ENCODE measurements at places on chromosomes 13 and 19.

DNA sequence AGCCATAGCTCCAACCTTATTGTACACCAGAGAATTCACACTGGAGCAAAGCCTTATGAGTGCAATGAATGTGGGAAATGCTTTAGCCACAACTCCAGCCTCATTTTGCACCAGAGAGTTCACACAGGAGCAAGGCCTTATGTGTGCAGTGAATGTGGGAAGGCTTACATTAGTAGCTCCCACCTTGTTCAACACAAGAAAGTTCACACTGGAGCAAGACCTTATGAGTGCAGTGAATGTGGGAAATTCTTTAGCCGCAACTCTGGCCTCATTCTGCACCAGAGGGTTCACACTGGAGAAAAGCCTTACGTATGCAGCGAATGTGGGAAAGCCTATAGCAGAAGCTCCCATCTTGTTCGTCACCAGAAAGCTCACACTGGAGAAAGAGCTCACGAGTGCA lies 5.9 kb upstream of the TRAPPC2B start:
- ATAC-seq, result no peak
- no peak overlapping the region for H3K4me3 ChIP-seq
- H3K27me3 ChIP-seq, result no peaks in the 10 kb centered on the region
- H3K27ac ChIP-seq, result no peak overlapping the region
- H3K36me3 ChIP-seq, result peaks cover 56% of the 10 kb centered on the region
- peaks cover 14% of the 10 kb centered on the region for H3K4me1 ChIP-seq

DNA sequence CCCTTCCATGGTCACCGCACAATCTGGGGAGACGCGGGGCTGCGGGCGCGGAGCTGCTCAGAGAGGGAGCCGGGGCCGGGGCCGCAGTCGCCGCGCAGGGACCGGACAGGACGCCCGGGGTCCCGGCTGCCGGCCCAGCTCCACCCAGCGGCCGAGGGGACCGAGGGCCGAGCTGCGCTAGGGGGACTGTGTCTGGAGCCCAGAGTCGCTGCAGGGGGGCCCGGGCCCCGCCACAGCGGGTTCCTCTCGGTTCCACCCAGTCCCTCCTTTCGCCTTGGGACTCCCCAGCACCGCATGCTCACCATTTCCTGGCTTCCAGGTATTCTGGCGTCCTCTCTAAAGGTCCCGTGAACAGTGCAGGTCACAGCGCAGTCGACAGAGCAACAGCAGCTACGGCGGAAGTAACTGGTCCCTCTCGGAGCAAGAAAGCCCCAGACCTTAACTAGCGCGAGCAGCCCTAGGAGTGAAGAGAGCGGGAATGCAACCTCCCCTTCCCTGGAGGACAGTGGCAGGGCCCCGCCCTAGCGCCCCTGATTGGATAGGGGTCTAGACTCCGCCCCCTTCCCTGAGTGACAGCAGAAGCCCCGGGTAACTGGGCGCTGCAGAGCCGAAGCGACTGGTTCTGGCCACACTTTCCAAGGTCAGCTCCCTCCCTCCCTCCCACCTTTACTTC lies at the start of gene ZNF878:
Gene ZNF878, minus strand, starts transcription at position 465 of the 673 bp plus-strand sequence. Its CDS starts 160 bp downstream, at position 305.
- peaks cover 3% of the 10 kb centered on the region for H3K27me3 ChIP-seq
- peaks cover 5% of the 10 kb centered on the region for H3K4me1 ChIP-seq
- ATAC-seq, result peak; percentile 94
- H3K36me3 ChIP-seq, result no peaks in the 10 kb centered on the region
- no peak within 1 kb of the TSS for H3K27ac ChIP-seq
- peak within 1 kb of the TSS; percentile 74 for H3K4me3 ChIP-seq

DNA sequence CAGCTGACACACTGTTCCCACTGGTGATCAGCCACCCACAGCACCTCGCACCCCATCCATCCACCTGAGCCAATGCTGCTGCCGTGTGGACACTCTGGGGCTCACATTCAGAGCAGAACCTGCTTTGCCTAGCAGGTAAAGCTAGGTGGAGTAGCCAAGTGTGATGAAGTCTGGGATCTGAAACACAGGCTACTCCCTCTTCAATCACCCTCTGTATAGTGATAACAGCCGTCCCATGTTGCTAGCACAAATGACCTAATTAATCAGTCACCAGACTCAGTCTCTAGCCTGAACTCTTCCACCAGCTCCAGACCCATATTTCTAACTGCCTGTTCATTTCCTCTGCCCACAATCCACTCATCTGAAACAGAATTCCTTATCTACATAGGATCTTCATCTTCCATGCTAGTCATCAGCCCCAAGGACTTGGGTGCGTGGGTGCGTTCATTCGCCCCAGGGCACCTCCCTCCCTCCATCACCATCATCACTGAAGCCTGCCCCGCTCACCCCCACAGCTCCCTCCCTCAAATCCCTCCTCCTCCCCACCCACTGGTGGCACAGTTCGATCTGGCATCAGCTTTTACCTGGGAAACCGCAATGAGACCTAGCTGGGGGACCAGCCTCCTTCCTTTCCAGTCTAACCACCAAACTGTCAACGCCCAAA lies 19.8 kb downstream of the STK24 start:
- peaks cover 69% of the 10 kb centered on the region for H3K4me1 ChIP-seq
- H3K27me3 ChIP-seq, result no peaks in the 10 kb centered on the region
- peak overlapping the region; percentile 79 for H3K27ac ChIP-seq
- peaks cover 87% of the 10 kb centered on the region for H3K36me3 ChIP-seq
- ATAC-seq, result peak; percentile 63

GRCh38 chr13:75417012-75417384 lies 65.0 kb downstream of the TBC1D4 start:
- no peak overlapping the region for H3K27ac ChIP-seq
- H3K4me1 ChIP-seq, result no peaks in the 10 kb centered on the region
- no peak overlapping the region for H3K4me3 ChIP-seq

DNA sequence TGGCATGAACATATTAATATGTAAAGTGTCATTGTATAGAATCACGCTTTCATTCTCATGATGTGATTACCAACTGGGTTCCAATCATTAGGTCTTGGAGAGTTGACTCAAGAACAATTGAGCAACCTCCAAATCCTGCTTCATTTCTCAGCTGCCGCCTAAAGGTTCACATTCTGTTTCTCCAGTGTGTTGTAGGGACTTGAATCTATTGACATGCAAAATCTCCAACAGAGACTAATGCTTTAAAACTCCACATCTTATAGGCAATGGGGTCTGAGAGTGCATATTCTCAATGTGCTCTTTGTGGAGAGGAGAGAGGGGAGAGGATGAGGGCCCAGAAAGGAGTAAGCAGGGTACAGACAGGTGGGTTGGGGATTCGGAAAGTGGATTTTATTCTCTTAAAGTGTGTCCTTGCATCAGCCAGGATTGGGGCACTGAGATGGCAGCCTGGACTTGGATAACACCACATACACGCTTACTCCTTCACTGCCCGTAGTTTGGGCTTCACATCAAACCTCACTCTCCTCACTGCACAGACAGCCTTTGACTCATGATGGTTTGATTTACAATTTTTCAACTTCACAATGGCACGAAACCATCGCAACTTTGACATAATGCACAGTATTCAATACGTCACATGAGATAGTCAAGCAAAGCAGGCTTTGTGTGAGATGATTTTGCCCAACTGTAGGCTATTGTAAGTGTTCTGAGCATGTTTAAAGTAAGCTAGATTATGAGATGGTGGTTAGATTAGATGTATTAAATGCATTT lies 241.3 kb upstream of the IRS2 start:
- H3K4me1 ChIP-seq, result no peaks in the 10 kb centered on the region
- no peaks in the 10 kb centered on the region for H3K36me3 ChIP-seq
- no peak overlapping the region for H3K4me3 ChIP-seq
- H3K27ac ChIP-seq, result no peak overlapping the region

- no peak overlapping the region for H3K4me3 ChIP-seq
- H3K36me3 ChIP-seq, result peaks cover 8% of the 10 kb centered on the region
- ATAC-seq, result no peak
- peaks cover 4% of the 10 kb centered on the region for H3K4me1 ChIP-seq
- no peaks in the 10 kb centered on the region for H3K27me3 ChIP-seq
- H3K27ac ChIP-seq, result no peak overlapping the region
Measured at GRCh38 chr13:41643507-41643906, 186.2 kb downstream of the RGCC start.

DNA sequence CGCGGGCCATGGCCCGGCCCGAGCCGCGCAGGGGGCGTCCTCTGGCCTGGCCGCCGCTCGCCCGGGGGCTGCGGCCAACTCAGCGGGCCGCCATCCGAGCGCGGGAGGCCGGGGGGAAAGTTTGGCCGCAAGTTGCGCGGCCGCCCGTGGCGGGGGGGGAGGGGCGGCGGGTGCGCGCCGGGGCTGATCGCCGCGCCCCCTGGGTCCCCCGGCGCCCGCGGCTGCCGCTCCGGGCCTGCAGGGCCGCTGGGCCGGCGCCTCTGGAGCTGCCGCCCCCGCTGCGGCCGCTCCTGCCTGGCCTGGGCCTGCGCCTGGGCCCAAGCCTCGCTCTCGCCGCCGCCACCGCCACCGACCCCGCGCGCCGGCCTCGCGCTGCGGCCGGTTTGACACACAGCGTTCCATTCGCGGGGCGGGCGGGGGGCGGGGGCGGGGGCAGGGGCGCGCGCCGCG lies at the start of gene NR2F6:
Gene NR2F6, minus strand, starts transcription at position 385 of the 450 bp plus-strand sequence. CDS start 699 bp downstream, outside the sequence.
- H3K27me3 ChIP-seq, result no peaks in the 10 kb centered on the region
- H3K36me3 ChIP-seq, result no peaks in the 10 kb centered on the region

DNA sequence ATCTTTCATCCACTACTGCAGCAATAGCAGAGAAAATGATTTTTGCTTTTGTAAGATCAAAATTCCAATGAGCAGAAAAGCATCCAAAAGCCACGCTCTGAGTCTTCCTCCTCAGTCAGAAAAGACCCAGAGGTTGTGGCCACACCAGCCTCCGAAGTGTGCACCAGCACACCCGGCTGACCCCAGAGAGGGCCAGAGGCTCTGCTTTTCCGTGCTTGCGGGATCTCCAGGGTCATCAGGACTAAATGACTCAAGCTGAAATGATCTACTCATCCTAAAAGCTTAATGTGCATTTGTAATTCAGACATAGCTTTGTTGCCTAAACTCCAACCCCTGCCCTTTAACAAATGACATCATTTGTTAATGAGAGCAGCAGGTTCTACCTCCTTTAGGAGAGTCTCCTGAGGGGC lies 16.5 kb downstream of the RXFP2 start:
- peaks cover 21% of the 10 kb centered on the region for H3K27me3 ChIP-seq
- H3K27ac ChIP-seq, result no peak overlapping the region
- no peaks in the 10 kb centered on the region for H3K4me1 ChIP-seq
- no peak overlapping the region for H3K4me3 ChIP-seq
- no peak for ATAC-seq

- H3K27me3 ChIP-seq, result no peaks in the 10 kb centered on the region
- no peak overlapping the region for H3K4me3 ChIP-seq
- H3K4me1 ChIP-seq, result no peaks in the 10 kb centered on the region
- peak; percentile 55 for ATAC-seq
- H3K36me3 ChIP-seq, result no peaks in the 10 kb centered on the region
Measured at GRCh38 chr19:10858204-10858828, 10.1 kb downstream of the C19orf38 start.

DNA sequence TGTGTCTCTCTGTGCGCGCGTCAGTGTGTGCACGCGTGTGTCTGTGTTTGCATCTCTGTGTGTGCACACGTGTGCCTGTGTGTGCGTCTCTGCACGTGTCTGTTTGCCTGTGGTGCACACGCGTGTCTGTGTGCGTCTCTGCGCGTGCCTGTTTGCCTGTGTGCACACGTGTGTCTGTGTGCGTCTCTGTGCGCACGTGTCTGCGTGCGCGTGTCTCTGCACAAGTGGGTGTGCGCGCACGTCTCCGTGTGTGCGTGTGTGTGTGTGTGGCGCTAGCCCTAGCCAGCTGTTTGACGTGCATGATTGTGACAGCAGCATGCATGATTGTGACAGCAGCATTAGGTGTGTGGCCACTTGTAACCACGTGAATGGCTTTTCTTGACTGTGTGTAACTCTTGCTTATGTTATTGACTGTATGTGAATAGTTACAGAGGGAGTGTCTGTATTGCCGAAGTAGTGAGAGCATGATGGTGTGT lies 31.1 kb downstream of the ZNF146 start:
- no peak overlapping the region for H3K27ac ChIP-seq
- no peaks in the 10 kb centered on the region for H3K27me3 ChIP-seq
- H3K36me3 ChIP-seq, result no peaks in the 10 kb centered on the region

DNA sequence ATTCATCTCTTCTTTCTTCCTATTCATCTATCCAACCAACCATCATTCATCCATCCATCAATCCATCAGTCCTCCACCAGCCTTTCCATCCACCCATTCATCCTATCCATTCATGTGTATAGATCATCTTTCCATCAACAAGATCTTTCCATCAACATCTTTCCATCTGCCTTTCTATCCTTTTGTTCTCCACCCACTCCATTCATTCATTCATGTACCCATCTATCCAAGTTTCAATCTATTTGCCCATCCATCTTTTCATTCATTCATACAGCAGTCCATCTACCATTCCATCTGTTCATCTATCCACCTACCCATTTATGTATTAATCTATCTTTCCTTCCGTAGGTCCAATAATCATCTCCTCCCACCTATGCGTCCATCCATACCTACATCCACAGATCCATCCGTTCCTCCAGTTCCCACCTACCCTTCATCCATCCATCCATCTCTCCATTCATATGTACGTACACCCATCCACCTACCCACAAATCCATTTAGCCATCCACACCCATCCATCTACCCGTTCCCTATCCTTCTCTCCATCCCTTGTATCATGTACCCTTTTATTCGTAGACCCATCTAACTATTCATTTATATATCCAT lies 53.3 kb downstream of the RYR1 start:
- H3K27ac ChIP-seq, result no peak overlapping the region
- H3K36me3 ChIP-seq, result peaks cover 46% of the 10 kb centered on the region
- H3K27me3 ChIP-seq, result peaks cover 23% of the 10 kb centered on the region
- H3K4me3 ChIP-seq, result no peak overlapping the region
